ENCODE measurements at places on chromosomes 4 and X.

- DNase-seq, result no peak
These were observed 2.9 kb downstream of the KLHL15 start for GRCh38 chrX:24023972-24024669.

DNA sequence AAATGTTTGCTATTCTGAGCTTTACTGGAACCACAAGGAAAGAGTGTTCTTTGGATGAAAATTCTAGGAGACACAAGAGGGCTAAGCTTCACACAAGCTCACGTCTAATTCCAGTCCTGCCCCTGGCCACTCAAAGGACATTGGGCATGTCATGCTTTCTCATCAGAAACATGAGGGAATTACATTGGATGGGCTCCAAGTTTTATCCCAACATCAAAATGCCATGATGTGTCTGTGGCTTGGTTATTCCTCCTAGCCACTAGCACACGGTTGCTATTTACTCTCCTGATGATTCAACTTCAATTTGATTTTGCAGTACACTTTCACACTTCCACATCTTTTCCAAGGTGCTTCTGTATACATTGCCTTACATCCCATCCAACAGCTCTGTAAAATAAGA lies 149.6 kb upstream of the FAM9B start:
- DNase-seq, result no peak

- no peak for DNase-seq
These were observed 49.4 kb upstream of the PRDM5 start for GRCh38 chr4:120971884-120972283.

- DNase-seq, result no peak
These were observed 342.5 kb upstream of the NOCT start for GRCh38 chr4:138673053-138673452.

GRCh38 chrX:14243823-14244222 lies 214.1 kb upstream of the GEMIN8 start:
- DNase-seq, result no peak

DNA sequence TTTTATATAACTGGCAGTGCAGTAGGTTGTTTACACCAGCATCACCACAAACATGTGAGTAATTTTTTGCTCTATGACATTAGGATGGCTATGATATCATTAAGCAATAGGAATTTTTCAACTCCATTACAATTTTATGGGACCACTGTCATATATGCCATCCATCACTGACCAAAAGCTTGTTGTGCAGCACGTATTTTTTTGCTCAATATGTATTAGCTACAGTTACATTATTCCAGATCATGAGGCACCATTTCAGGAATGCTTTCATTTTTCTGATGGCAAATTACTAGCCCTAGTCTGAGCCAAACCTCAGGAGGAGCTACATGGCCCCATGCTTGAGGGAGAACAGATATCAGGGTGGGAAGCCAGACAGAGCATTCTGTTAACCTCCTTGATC lies 56.8 kb upstream of the DCLK2 start:
- no peak for DNase-seq

GRCh38 chrX:46819136-46819535 lies 17.7 kb upstream of the RP2 start:
- no peak for DNase-seq

- no peak for DNase-seq
These were observed 15.3 kb upstream of the BEND4 start for GRCh38 chr4:42167709-42168108.

GRCh38 chr4:108024878-108025165 lies 35.1 kb downstream of the HADH start:
- no peak for DNase-seq

- no peak for DNase-seq
These were observed 159.3 kb downstream of the PALLD start for GRCh38 chr4:168656055-168656660.

DNA sequence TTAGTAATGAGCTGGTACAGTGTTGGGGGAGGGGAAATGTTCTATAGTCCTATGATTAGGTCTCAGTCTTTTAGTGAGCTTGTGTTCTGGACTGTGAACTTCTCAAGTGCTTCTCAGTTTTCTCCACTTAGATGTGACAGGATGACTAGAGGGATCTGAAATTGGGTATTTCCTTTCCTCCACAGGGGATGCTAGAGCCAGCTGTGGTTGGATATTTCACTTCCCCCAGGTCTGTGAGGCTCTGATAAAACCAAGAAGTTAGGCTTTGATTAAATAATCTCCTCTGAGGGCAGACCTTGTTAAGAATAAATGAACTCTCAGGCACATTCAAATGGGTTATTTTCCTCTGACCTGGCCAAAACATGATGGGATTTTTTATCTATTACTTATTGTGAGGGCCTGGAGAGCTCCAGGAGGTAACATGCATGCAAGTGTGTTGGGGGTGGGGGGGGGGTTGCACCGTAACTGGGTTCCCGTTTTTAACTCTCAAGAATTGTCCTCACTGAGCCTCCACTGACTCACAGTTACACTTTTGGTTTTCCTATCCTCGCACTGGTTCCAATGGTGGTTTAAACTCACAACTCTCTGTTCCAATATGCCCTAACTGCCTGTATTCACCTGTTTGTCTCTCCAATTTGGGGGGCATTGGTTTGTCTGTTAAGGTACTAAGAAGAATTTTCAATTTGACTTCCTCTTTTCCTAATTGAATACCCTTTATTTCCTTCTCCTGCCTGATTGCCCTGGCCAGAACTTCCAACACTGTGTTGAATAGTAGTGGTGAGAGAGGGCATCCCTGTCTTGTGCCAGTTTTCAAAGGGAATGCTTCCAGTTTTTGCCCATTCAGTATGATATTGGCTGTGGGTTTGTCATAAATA lies 28.1 kb upstream of the GLRA3 start:
- no peak for DNase-seq

- no peak for DNase-seq
These were observed 99.8 kb downstream of the LARP7 start for GRCh38 chr4:112736718-112737135.

GRCh38 chr4:129359461-129359860 lies 263.5 kb downstream of the C4orf33 start:
- no peak for DNase-seq

DNA sequence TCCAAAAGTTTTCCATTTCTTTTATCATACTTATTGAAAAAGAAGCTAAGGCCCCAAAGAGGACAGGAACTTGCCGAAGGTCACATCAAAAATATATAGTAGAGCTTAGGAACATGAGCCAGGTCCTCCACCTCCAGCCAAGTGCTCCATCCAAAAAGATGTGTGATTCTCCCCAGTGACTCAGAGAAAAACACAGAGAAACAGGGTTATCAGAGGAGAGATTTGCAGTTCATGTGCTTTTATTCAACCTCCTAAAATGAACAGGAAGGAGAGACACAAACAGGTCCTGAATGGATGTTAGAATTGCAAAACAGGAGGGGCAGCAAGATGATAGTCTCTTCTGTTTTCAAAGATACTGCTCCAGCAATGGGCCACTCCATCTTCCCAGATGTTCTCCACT lies 19.6 kb upstream of the FGF16 start:
- no peak for DNase-seq

DNA sequence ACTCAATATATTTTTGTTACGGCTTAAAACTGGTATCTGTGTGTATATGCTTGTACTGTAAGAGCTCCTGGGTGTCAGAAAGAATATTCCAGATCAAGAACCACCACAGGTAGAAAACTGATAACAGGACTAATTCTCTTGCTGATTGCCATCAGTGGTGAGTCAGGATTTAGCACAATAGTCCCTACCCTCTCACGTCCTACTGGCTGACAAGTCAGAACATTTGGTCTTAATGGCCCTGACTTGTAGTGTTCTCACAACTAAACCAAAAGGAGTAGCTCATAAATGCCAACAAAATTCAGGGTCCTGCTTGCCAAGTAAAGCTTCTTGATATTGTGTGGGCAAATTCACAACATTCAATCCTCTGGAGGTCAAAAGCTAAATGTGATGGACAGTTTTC lies 105.2 kb upstream of the MAB21L2 start:
- DNase-seq, result no peak

DNA sequence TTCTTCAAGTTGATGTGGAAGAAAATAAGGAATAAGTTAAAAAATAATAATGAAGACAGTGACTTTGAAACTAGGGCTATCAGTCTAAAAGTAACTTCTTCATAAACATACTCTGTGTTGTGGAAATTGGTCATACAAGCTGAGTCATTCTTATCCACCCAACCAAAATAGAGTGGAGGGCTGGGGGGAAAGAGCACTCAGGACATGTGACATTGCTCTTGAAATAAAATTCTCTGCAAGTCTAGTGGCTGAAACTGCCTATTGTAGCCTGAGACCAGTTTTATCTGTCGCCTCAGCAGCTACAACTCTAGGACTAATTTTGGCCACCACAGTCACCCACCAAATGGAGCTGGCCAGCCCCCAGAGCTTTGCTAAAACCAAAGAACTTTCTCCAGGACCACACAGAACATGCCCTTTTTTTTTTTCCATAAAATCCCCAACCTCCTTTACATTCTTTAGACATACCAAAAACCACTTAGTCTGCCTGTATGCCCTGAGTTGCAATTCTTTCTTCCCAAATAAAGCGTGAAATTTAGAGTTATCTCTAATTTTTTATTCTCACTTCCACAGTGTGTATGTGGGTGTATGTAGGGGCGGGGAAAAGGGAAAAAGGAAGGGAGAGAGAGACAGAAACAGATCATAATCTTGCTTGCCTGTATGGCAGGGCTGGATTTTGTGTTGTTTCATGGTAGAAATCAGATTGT lies 23.0 kb upstream of the SLC25A4 start:
- DNase-seq, result no peak
